ENCODE measurements at places on chromosomes 5 and 9.

DNA sequence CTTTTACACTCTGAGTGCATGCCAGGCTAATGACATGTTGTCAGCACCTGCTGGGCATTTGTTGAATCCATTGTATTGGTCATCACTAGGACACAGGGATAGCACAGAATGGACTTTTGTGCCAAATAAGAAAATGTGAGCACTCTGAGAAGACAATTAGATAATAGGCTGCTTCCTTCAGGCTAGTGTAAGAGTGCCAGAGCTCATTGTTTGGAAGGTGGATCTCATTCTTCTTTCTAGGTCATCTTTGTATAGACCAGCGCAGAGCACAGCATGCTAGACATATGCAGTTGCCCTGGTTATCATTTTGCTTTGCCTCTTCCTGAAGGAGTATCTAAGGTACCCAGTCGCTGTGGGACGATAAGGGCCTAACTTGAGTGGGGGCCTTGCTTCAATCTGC, 493.4 kb upstream of the COX7C start:
- DNase-seq = no peak

GRCh38 chr5:159286420-159287035, 23.4 kb downstream of the UBLCP1 start:
- DNase-seq = no peak

DNA sequence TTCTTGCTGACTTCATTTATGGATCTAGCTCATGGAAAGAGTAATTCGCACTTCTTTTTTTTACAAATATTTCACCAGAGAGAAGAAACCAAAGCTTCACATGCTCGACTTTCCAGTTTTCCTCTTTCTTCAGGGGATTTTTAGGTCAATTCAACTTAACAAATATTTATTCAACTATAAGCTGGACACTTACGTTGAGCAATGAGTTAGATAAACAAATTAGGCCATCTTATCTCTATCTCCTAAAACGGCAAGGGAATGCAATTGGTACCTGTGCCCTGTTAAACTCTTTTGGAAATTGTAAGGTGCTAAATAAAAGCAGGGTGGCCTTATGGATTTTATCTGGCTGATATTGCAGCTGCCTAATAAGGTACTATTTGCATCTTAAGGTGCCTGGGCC, 145.1 kb upstream of the RAI14 start:
- no peak for DNase-seq

DNA sequence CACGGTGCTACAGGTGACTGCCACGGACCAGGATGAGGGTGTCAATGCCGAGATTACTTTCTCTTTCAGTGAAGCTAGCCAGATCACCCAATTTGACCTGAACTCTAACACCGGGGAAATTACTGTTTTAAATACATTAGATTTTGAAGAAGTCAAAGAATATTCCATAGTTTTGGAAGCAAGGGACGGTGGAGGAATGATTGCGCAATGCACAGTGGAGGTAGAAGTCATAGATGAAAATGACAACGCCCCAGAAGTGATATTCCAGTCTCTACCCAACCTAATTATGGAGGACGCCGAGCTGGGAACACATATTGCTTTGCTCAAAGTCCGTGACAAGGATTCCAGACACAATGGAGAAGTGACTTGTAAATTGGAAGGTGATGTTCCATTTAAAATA, 1.2 kb downstream of the PCDHGB4 start:
- DNase-seq = no peak

DNA sequence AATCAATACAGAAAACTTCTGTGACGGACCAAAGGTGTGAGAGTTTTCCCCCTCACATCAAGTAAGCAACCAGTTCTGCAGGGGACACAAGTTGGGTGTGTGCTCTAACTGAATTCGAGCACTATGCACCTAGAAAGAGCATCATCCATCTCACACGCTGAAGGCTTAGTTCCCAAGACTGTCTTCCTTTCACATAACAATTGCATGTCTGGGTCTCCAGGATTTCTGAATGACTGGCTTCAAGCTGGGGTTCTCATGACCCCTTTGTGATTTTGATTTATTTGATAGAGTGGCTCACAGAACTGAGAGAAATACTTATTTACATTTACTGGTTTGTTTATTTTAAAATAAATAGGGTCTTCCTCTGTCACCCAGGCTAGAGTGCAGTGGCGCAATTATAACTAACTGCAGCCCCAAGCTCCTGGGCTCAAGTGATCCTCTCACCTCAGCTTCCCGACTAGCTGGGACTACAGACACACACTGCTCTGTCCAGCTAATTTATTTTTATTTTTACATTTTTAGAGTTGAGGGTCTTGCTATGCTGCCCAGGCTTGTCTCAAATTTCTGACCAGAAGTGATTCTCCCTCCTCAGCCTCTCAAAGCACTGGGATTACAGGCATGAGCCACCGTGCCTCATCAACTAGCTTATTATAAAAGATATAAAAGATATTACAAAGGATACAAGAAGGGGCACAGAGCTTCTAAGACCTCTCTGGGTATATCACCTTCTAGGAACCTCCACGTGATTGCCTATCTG, 316.7 kb upstream of the CDH12 start:
- DNase-seq = no peak

- no peak for DNase-seq
Observed at GRCh38 chr5:35644543-35644942, 26.9 kb downstream of the SPEF2 start.
